CD4-positive, alpha-beta T cell treated with Interleukin-10 for 1 hour (primary cell): ENCODE measurements at places on chromosomes 2 and 18.
A peak's percentile ranks its signal among the peaks of the same experiment; 100 is the strongest.

- DNase-seq = no peak
Observed at GRCh38 chr2:51667679-51668078, 635.7 kb upstream of the NRXN1 start.

- DNase-seq = no peak
Observed at GRCh38 chr2:69165091-69165880, 152.3 kb downstream of the ANTXR1 start.

GRCh38 chr2:113157897-113158753 lies 15.6 kb upstream of the PSD4 start:
- DNase-seq = no peak

DNA sequence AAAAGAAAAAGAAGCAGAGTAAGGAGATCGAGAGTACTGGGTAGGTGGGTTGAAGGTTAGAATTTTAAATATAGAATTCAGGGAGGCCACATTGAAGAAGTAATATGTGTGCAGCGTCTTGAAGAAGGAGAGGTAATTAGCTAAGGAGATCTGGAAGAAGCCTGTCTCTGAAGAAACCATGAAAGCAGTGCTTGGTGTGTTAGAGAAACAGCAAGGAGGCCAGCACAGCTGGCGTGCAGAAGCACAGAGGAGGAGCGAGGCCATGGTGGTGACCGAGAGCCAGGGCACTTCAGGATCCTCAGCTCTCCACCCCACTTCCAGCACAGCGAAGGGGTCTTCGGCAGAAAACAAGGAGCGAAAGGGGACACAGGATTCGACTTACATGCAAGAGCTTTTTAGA lies 305.8 kb downstream of the STK39 start:
- no peak for DNase-seq

DNA sequence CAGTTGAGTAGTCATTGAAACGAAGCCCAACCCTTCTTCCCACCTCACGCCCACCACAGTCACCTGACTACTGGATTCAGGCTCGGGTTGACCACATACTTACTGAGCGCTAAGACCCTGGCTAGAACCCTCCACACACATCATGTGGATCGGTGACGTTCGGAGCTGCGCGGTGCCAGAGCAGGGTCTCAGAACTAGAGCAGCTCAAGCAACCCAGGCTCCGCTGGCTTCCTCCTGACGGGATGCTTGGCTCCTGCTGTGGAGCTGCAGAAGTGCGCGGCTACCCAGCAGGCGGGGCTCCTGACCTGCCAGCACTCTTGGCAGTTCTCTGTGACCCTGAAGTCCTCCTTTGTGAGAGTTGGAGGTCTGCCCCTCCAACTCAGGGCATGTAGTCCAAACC lies 90.6 kb upstream of the MBOAT2 start:
- DNase-seq = no peak

GRCh38 chr2:120783969-120784372 lies 48.3 kb downstream of the GLI2 start:
- DNase-seq = no peak

DNA sequence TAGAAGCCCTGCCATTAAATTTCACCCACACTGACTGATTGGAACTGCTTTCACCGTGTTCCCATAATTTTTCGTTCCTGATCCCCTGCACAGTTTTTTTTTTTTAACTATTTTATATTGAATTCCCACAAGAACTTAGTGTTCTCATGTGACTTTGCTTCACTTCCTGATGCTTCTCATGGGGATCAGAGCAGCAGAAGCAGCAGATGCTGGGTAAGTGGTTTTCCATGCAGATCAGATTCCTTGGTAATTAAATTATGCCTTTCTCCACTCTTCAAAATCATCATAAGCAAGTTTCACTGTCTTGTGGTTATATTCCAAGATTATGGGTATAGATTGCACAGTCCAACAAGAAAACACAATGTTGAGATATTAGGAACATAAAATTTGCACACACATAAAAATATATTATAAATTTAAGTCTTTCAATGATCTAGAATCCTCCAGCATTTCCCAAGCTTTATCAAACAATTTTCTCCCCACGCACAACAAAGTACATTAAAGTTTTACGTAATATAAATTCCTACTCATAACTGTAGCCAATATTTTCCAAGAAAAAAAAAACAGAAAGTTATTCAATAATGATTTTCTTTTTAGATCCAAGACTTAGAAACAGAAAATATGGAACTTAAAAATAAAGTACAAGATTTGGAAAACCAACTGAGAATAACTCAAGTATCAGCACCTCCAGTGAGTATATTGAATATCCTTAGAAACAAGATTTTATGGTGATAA lies 277.9 kb downstream of the GULP1 start:
- no peak for DNase-seq

DNA sequence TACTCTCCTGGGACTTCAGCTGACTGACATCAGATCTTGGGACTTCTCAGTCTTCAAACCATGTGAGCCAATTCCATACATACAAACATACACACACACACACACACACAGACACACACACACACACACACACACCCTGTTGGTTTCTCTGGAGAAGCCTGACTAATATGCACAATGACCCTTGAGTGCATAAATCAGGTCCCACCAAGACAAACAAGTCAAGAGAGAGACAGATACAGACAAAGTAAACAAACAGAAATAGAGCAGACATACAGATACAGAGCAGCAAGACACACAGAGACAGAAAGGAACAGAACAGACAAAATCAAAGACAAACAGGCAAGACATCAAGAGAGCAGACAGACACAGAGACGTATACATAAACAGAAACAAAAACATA lies 43.8 kb upstream of the DDX18 start:
- DNase-seq = no peak

DNA sequence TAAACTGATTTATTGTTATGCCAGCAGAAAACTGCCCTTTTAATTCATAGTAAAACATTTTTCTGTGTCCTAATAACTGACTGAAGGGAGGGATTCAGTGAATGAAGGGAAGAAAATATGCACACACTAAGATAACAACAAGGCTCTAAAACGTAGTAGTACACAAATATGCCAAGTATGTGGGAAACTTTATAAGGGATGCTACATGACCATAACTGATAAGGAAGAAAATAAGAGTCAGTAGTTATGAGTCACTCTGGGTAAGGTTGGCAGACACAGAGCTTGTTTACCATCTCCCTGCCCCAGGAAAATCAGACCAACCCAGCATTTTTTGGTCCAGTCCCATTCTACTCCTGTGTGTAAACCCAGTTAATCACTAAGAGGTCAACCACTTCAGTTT lies 124.2 kb downstream of the RPRM start:
- no peak for DNase-seq

DNA sequence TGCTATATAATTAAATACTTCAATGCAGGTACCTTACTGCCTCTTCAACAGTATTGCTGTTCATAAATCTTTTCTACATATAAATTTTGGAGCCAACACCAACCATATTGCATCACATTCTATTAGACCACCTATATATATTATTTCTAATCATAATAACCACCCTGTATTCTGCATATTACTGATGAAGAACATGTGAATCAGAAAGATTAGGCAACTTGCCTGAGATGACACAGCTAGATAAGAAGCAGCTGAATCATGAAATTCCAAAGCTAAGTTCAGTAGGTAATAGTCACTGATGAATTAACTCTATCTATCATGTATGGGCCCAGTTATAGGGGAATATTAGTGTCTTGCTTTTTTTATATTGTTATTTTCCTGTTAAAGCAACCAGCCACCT lies 161.8 kb downstream of the AGPS start:
- DNase-seq = no peak

DNA sequence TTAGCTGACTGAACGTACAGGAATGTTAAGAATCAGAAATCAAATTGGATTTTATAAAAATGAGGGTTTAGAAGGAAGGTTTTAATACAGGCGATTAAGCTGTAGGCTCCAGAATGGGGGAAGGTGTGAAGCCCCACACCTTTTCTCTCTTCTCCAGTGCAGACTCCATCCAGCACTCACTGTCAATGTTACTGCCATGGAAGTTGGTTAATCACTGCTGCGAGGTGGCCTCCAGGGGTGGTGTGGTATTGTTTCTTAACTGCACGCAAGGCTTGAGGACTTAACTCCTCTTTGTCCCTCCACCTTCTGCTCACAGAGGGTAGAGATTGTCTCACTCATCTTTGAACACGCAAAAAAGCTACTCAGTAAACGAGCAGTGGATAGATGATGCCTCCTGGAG lies 26.9 kb upstream of the YWHAQ start:
- DNase-seq = no peak

DNA sequence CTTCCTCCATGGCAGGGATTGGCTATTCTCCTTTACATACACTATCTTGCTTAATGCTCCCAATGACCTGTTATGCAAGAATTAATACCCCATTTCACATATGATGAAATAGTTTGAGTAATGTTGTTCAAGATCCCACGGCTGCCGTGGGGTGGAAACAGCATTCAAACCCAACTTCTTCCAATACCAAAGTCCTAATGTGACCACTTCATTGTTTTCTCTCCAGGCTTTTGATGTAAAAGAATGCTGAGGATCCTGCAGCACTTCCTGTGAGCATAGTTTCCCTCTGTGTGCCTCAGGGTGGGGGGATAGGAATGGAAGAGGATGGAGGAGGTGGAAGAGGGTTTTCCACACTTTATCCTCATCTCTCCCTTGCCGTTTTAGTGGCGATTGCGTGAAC lies 199.4 kb downstream of the IRS1 start:
- DNase-seq = no peak

- no peak for DNase-seq
Observed at GRCh38 chr2:240256704-240257637, 116.5 kb upstream of the OTOS start.

GRCh38 chr2:58107803-58108710 lies 61.5 kb downstream of the VRK2 start:
- no peak for DNase-seq

DNA sequence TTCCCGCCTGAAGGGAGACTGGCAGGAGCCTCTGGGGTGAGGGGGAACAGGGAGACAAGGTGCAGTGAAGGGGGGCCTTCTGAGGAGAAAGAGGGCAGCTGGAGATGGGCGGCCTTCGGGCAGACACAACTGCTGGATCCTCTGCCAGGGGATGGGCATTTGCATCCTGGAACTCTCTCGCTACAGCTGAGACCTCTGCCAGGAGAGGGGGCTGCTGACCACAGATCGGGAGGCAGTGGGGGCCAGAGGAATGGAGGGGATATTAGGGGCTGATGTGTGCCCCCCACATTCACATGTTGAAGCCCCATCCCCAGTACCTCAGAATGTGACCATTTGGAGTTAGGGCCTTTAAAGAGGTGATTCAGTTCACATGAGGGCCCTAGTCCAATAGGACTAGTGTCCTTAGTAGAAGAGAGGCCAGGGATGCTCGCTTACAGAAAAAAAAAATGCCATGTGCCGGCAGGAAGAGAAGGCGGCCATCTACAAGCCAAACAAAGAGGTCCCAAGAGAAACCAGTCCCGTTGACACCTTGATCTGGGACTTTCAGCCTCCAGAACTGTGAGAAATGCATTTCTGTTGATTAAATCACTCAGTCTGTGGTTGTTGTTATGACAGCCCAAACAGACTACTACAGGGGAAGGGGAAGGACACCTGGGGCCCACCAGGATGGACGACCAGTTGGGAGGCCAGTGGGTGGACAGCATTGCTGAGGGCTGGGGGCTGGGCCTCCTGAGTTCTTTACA lies 50.0 kb downstream of the TRABD2A start:
- no peak for DNase-seq

- no peak for DNase-seq
Observed at GRCh38 chr2:231673348-231673770, 35.0 kb upstream of the PTMA start.

- peak; percentile 73 for DNase-seq
Observed at GRCh38 chr2:65064728-65065552, 8.7 kb downstream of the CEP68 start.

DNA sequence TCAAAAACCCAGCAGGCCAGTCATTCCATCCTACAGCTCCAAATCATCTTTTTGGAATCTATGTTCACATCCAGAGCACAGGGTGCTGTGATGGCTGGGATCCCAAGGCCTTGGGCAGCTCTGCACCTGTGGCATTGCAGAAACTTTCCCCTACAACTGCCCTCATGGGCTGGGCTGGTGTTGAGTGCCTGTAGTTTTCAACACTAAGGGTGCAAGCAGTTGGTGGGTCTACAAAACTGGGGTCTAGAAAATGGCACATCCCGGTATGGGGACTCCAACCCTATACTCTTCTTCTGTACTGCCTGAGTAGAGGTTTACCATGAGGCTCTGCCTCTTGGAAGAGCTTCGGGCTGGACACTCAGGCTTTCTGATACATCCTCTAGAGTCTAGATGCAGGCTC lies 95.2 kb upstream of the TEKT4 start:
- DNase-seq = no peak

DNA sequence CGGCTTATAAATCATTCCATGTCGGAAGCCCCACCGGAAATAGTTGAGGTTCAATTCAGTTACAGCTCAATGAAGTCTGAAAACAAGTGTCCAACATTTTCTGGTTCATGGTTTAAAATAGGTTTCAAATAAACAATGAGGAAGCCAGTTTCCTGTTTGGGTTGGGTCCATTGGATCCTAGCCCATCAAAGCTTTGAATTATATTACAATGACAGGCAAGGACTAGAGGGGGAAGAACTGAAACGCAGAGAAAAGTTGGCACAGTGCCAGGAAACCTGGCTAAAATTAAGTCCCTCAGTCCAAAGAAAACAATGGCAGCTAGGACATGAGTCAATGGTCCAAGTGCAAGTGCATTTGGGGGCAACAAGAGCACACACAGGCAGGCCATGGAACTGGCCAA lies 32.0 kb downstream of the SLC14A1 start:
- DNase-seq = no peak

DNA sequence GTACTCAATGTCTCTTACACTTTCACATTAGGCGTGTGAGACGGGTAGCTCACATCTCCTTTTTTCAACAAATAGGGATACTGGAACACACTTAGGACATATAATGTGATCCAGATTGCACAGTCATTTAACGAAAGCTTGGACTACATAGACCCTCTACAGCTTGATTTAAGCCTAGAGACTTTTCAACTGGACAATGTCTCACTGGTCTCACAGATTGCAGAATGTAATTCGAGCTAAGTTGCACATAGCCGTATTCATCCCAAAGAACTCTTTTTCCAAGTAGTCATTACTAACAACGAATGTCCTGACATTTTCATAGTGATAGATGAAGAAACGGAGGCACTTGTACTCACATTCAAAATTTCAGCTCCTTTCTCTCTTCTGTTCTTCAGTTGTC lies 612.1 kb downstream of the ZEB2 start:
- no peak for DNase-seq

GRCh38 chr2:157785200-157785599 lies 90.9 kb downstream of the ACVR1 start:
- no peak for DNase-seq

DNA sequence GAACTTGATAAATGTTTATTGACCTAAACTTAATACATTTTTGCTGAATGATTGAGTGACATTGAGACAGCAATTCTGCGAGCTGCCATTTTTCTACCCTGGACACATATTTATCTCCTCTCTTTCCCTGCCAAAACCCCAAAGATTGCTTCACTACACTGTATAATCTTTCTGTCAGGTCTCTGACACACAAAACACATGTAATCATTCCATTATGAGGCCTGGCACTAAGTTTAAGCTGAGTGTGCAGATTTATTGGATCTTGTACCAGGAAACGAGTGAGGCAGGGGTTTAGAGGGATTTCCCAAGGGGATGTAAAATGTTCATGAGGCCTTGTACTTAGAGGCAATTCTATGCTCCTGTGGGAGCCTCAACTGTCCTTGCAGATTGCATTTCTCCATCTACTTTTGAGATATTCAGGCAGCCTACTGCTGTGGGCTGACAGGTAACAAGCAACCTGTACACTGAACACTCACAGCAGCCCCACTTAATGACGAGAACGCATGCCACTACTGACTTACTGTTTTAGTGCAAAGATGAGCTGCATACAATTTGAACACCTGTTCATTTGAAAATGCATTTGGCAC lies 13.7 kb upstream of the OSR1 start:
- no peak for DNase-seq

- no peak for DNase-seq
Observed at GRCh38 chr2:71995067-71995665, 152.5 kb downstream of the CYP26B1 start.
